ENCODE measurements at places on chromosomes 16 and 17.

DNA sequence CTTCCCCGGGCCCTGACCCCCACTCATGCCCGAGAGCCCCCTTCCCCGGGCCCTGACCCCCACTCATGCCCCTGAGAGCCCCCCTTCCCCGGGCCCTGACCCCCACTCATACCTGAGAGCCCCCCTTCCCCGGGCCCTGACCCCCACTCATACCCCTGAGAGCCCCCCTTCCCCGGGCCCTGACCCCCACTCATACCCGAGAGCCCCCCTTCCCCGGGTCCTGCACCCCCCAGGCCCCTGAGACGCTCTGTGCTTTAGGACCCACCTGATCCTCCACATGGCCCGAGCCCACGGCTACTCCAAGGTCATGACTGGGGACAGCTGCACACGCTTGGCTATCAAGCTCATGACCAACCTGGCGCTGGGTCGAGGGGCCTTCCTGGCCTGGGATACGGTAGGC, 6.8 kb downstream of the CTU2 start:
- DNase-seq = no peak

- no peak for DNase-seq
Observed at GRCh38 chr17:19418251-19418992, 7.4 kb downstream of the RNF112 start.

DNA sequence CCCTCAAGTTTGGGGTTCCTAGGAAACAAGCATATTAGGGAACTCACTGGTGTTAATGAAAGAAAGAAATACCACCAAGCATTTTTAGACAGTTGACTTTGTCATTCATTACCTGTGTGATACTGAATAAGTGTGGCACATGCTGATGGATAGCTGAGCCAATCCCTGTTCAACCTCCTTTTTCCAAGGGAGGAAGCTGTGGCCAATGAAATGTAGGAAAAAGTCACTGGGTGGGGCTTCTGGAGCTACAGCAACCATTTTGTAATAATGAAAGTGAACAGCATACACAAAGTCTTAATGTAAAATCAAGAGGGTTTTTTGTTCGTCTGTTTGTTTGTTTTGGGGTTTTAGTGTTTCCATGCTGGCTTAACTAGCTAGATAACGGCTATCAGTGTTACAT, 254.3 kb upstream of the SALL1 start:
- no peak for DNase-seq

DNA sequence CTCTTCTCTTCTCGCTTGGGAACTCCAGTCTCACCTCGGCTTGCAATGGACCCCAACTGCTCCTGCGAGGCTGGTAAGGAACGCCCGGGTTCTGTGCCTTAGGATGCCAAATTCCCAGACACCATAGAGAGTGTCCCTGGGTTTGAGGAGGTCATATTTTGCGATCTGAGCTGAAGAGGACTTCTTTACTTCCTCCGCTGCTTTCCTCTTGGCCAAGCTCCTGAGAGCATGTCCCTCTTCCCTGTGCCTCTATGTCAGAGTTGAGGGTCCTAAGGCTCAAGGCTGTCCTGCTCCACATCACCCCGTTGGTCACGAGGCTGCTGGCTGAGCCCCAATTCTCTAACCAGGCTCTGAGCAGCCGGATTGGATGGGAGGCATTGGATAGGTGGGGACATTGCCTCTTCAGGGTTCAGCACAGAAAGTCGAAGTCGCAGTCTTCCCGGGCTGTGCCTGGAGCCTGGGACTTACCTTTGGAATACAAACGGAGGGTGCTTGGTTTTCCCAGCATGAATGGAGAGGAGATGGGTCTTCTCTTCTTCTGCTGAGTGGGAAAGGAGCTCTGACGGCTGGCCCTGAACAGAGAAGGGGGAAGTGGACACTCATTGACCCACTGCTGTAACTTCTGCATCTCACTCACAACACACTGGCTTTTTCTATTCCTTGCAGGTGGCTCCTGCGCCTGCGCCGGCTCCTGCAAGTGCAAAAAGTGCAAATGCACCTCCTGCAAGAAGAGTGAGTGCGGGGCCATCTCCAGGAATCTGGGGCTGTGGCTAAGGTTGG, 416 bp downstream of the MT1H start:
- DNase-seq = no peak

DNA sequence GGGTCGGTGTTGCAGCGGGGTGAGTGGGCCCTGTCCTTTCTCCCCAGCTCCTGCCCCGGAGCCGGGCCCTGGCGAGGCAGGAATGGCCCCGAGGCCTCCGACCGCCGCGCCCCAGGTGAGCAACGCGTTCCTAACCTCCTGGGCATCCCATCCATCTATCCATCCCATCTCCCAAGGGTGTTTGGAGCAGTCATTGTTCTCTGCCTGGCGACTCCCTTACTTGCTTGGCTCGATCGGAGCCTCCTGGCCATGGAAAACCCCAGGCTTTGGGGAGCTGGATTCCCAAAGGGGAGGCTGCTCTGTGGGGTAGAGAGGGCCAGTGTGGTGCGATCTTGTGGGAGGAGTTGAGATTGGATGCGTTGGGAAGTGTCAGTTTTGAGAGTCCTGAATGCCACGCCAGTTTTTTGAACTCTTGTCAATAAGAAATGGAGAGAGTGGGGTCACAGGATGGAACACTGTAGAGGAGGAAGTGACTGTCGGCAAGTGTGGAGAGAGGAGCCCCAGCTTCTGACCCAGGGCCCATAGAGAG, 684 bp downstream of the ZFP90 start:
- DNase-seq = no peak

- DNase-seq = no peak
Observed at GRCh38 chr17:79294459-79295071, 219.9 kb downstream of the ENGASE start.
